Naive thymus-derived CD8-positive, alpha-beta T cell (primary cell): ENCODE measurements at places on chromosomes 16 and 17. TPM values are rescaled to one million over a fixed set of nuclear protein-coding genes. Genes with fewer than 3 reads are reported as not detected.

DNA sequence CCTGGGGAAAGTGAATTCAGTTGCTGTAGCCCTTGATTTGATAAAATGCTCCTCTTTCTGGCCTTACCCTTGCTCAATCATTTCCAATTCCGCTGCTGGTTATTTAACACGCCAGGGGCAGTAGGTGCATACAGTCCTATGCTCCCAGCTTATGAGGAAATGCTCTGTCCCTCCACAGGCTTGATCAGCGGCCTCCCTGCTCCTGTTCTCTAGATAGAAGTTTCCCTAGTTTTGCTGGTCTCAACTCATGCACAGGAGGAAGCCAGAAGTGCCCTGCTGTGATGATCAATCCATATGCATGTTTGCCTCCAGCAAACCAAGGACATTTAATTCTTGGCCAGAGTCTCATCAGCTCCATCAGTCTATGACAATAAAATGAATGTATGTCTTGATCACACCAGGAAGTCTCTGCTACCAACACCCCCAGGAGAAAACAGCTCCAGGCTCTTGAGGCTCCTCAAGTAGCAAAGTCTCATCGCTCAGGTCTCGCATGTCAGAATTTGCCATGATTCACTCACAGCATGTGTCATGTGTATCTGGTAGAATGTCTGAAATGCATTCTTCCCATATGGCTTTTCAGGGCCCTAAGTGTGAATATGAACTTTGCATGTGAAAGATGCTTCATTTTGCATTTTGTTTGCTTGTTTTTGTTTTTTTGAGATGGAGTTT lies 208.9 kb downstream of the CDH13 start:
- no peak overlapping the region for H3K4me3 ChIP-seq
- no peaks in the 10 kb centered on the region for H3K36me3 ChIP-seq
- H3K27ac ChIP-seq = no peak overlapping the region
- H3K4me1 ChIP-seq = no peaks in the 10 kb centered on the region
- peaks cover 2% of the 10 kb centered on the region for H3K27me3 ChIP-seq

GRCh38 chr16:12781777-12782176 lies 21.9 kb downstream of the CPPED1 start:
- DNase-seq = no peak
- no peaks in the 10 kb centered on the region for H3K27me3 ChIP-seq
- H3K36me3 ChIP-seq = peaks cover 7% of the 10 kb centered on the region

GRCh38 chr17:64661726-64661975 lies 456 bp downstream of the SMURF2 start:
- no peaks in the 10 kb centered on the region for H3K27me3 ChIP-seq
- H3K36me3 ChIP-seq = no peaks in the 10 kb centered on the region
- H3K4me3 ChIP-seq = peak overlapping the region; percentile 97
- no peak for DNase-seq

GRCh38 chr16:48054881-48055601 lies 100.8 kb downstream of the ABCC12 start:
- DNase-seq = no peak
- H3K27ac ChIP-seq = no peak overlapping the region
- H3K36me3 ChIP-seq = no peaks in the 10 kb centered on the region
- H3K27me3 ChIP-seq = peaks cover 15% of the 10 kb centered on the region
- H3K4me3 ChIP-seq = no peak overlapping the region
- peaks cover 2% of the 10 kb centered on the region for H3K4me1 ChIP-seq

DNA sequence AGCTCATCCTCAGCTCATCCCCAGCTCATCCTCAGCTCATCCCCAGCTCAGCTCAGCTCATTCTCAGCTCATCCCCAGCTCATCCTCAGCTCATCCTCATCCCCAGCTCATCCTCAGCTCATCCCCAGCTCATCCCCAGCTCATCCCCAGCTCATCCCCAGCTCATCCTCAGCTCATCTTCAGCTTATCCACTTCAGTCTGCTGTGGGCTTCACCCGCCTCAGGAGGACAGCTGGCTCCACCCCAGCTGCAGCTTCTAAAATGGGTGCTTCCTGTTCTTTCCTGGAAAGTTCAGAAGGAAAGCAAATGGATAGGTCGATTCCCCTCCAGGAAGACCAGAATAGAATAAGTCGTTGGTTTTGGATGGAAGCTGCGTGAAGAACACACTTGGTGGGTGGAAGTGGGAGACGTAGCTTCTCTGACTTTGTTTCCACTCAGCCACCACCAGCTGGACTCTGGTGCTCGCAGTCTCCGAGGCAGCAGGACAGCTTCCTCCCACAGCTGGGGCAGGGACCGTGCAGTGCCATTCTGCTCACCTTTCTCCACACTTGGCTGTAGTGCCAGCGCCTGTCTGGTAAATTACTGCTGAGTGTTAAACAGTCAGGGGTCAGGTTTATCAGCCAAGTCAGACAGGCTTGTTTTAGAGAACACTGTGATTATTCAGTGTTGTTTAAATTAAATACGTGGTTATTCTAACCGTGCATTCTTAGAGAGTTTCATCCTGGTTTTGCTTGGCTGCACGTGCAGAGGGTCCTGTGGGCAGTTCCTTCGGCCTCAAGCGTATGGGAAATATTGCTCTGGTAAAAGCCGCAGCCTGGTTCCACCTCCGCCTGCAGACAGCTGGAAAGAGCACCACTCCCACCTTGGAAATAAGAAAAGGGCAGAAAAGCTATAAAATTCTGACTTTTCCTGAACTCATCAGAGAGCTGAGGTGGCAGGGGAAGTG lies 61.0 kb upstream of the CHMP6 start:
- no peak for DNase-seq
- H3K4me3 ChIP-seq = no peak overlapping the region
- H3K27me3 ChIP-seq = no peaks in the 10 kb centered on the region
- H3K27ac ChIP-seq = no peak overlapping the region

GRCh38 chr16:25134166-25134700 lies 22.7 kb downstream of the LCMT1 start:
- no peaks in the 10 kb centered on the region for H3K27me3 ChIP-seq
- no peak overlapping the region for H3K4me3 ChIP-seq
- H3K4me1 ChIP-seq = no peaks in the 10 kb centered on the region
- no peak for DNase-seq
- H3K27ac ChIP-seq = peak overlapping the region; percentile 60

- H3K4me3 ChIP-seq = peak overlapping the region; percentile 75
- H3K27me3 ChIP-seq = no peaks in the 10 kb centered on the region
- peaks cover 90% of the 10 kb centered on the region for H3K4me1 ChIP-seq
- H3K27ac ChIP-seq = peak overlapping the region; percentile 57
Measured at GRCh38 chr16:68073902-68074760, 11.0 kb upstream of the NFATC3 start.

- H3K27me3 ChIP-seq = peaks cover 5% of the 10 kb centered on the region
- H3K4me3 ChIP-seq = no peak within 1 kb of the TSS
- H3K36me3 ChIP-seq = no peaks in the 10 kb centered on the region
- H3K4me1 ChIP-seq = no peaks in the 10 kb centered on the region
- no peak for DNase-seq
Measured at GRCh38 chr16:55566432-55567175, at the start of gene CAPNS2. Gene CAPNS2, plus strand, starts transcription at chr16:55566684. Its CDS starts 73 bp downstream, at chr16:55566757.

Gene ZNF385C
- 0.36 TPM for total RNA-seq

GRCh38 chr16:50941681-50942080 lies 199.8 kb downstream of the CYLD start:
- H3K4me1 ChIP-seq = no peaks in the 10 kb centered on the region
- no peaks in the 10 kb centered on the region for H3K27me3 ChIP-seq
- H3K36me3 ChIP-seq = no peaks in the 10 kb centered on the region
- no peak overlapping the region for H3K4me3 ChIP-seq
- no peak for DNase-seq

DNA sequence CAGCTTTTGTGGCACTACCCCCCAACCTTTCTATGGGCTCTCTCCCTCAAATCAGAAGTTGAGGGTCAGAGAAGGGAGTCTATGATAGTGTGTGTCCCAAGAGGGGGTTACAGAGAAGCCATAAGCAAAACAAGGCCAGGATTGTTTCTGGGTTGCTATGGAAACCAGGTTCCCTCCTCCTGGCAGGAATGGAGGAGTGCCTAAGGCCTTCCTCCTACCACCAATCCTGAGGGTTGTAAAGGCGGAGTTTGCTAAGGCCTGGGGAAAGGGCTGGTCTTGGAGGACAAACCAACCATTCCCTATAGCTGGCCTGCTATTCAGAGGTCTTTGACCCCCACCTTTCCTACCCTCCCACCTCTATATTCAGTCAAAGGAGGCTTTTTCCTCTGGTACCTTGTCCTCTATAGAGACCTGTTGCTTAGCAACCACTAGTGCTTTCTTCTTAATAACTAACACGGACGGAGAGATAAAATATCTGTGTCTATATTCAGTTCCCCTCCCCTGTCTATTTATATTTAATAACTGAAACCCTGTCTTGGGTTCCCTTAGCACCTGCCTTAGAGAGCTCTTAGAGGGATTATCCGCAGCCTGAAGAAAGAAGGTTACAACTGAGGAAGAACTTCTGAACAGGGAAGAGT lies 43.4 kb downstream of the NEUROD2 start:
- peaks cover 75% of the 10 kb centered on the region for H3K36me3 ChIP-seq
- no peak for DNase-seq
- H3K27me3 ChIP-seq = no peaks in the 10 kb centered on the region
- H3K4me1 ChIP-seq = no peaks in the 10 kb centered on the region

Gene BAIAP3
- 5.3 TPM for total RNA-seq

Gene AXIN2
- total RNA-seq = 21.3 TPM

- no peak for DNase-seq
- H3K27me3 ChIP-seq = no peaks in the 10 kb centered on the region
- peaks cover 6% of the 10 kb centered on the region for H3K36me3 ChIP-seq
- H3K4me3 ChIP-seq = no peak overlapping the region
- no peak overlapping the region for H3K27ac ChIP-seq
- peaks cover 3% of the 10 kb centered on the region for H3K4me1 ChIP-seq
Measured at GRCh38 chr16:57759541-57760356, 24.2 kb downstream of the KATNB1 start.

DNA sequence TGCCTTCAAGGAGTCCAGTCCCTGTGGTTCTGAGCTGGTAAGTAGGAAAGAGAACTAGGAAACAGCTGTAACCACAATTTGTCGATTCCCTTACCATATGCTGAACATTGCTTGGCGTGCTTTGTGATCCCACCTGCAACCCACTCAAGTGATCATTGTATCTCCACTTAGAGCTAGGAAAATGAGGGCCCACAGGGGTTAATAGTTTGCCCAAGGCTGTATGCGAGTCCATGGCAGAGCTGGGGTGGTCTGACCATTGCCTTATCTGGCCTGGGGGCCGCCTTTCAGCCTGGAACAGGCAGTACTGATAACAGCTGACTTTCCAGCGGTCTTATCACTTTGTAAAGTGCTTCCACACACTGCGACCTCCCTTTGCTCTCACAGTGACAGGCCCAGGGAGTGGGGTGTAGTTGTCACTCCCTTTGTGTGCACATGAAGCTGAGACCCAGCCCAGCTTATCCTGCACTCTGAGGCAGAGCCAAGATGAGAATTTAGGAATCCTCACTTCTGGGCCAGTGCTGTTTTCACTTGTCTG lies 9.8 kb downstream of the MYL4 start:
- H3K27ac ChIP-seq = peak overlapping the region; percentile 90
- no peak for DNase-seq
- peak overlapping the region; percentile 20 for H3K4me3 ChIP-seq
- H3K4me1 ChIP-seq = peaks cover 54% of the 10 kb centered on the region
- no peaks in the 10 kb centered on the region for H3K27me3 ChIP-seq

- H3K36me3 ChIP-seq = no peaks in the 10 kb centered on the region
- H3K27ac ChIP-seq = no peak overlapping the region
- no peaks in the 10 kb centered on the region for H3K27me3 ChIP-seq
- DNase-seq = no peak
Measured at GRCh38 chr16:64074706-64075105, 1047.2 kb downstream of the CDH11 start.

- peak overlapping the region; percentile 50 for H3K4me3 ChIP-seq
- H3K36me3 ChIP-seq = no peaks in the 10 kb centered on the region
- H3K4me1 ChIP-seq = peaks cover 14% of the 10 kb centered on the region
- H3K27me3 ChIP-seq = peaks cover 9% of the 10 kb centered on the region
- no peak for DNase-seq
- no peak overlapping the region for H3K27ac ChIP-seq
Measured at GRCh38 chr17:81428516-81428915, 33.3 kb downstream of the BAHCC1 start.

DNA sequence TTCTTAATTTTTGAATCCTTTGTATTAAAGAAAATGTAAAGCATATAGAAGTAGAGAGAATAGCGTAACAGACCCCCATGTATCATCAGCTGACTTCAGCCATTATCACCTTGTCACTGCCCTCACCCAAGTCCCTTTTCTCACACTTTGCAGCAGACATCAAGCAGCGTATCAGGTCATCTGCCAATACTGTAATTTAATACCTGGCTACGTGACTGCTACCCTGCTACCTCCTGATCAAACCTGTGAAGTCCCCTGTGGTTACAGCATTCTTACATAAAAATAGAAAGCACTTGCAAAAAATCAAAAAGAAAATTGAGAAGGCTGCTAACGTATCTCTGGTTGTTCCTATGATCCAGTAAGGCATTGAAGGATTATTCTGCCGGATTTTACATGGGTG lies 96.4 kb downstream of the PLCG2 start:
- H3K4me3 ChIP-seq = no peak overlapping the region
- no peak overlapping the region for H3K27ac ChIP-seq
- no peak for DNase-seq
- no peaks in the 10 kb centered on the region for H3K27me3 ChIP-seq
- no peaks in the 10 kb centered on the region for H3K36me3 ChIP-seq
- H3K4me1 ChIP-seq = peaks cover 4% of the 10 kb centered on the region

Gene OR1A1
- total RNA-seq = not detected

DNA sequence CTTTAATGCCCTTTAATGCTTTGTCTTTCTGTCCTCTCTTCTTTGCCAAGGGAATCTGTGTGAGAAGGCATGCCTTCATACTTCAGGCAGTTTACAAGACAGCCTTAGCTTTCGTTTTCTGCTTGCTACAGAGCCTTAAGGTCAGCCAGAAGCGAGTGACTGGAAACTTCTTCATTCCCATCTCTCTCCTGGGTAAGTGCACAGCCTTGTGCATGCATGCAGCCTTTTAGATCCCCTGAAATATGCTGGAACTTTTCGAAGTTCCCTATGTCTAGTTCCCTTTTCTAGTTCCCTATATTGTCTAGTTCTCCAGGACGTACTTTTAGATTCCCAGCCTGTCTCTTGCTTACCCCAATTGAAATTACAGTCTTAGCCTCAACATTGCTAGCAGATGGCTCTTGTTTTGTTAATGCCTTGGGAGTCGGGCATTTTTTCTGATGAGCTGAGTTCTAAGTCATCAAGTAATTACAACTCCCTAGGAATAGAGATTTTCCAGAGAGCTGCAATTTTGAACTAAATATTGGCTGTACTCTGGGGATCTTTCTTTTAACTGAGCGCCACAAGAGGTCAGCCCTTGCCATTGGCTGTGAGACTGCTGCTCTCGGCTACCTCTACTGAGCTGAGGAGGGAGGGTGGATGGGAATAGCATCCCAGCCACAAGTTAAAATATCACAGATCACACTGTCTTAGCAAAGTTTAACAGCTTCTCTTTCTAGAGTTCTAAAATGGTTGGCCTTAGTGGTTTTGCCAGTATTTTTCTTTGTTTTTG lies 22.7 kb upstream of the PPM1D start:
- peak overlapping the region; percentile 83 for H3K4me3 ChIP-seq
- peaks cover 7% of the 10 kb centered on the region for H3K4me1 ChIP-seq
- no peak for DNase-seq
- no peak overlapping the region for H3K27ac ChIP-seq
- no peaks in the 10 kb centered on the region for H3K36me3 ChIP-seq

DNA sequence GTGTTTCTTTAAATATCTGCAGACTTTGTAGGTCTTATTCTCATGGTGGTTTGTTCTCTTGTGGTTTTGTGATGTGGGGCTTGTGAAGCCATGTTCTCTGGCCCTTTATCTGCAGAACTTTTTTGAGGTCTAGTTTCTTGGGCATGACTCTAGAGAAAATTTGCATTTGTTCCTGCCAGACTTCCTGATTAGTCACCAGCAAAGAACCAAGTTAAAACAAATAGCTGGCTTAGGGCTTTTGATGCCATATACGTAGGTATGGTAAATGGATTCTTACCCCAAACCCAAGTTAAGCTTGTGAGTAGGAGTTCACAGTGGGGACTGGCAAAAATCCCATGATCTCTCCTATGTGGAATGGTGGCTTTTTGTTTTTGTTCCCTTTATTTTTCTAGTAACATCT lies 68.7 kb upstream of the IRX3 start:
- H3K4me1 ChIP-seq = no peaks in the 10 kb centered on the region
- H3K4me3 ChIP-seq = no peak overlapping the region
- no peak for DNase-seq
- H3K36me3 ChIP-seq = no peaks in the 10 kb centered on the region
